ENCODE measurements at places on chromosomes 11 and 22.

- no peak for DNase-seq
These were observed 32.9 kb downstream of the RBFOX2 start for GRCh38 chr22:35995772-35996171.

GRCh38 chr11:131691181-131692041 is 321.0 kb downstream of the NTM start:
- no peak for DNase-seq

DNA sequence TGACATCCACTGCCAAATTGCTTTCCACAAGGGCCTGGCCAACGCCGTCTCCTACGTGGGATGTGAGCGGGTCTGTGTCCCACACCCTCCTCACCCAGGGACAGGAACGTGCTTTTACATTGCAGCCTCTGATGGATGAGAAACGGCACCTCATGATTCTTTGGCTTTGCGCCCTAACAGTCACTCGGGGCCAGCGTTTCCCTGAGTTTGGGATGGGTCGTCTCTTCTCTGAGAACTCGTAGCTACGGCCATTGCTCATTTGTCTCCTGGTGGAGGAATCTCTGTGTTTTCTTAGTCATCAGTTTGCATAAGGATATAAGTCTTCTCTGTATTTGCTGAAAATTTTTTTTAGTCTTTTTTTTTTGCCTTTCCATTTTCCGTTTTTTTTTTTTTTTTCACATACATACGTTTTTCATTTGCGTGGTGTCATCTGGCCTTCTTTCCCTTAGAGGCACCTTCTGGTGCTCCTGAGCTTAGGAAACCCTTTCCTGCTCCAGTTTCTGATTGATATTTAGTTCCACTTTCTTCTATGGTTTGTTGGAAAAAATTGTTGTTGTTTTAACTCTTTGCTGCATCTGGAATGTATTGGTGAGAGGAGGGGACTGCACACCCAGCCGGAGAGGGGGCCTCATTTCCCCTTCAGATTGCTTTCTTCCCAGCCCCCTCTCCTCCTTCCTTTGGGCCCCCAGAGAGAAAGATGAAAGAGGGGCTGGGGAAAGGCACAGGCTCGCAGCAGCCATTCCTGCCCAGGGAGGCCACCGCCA is 12.0 kb downstream of the TNNT3 start:
- DNase-seq: no peak

GRCh38 chr11:2590131-2590964 is 109.4 kb downstream of the KCNQ1OT1 start:
- no peak for DNase-seq

DNA sequence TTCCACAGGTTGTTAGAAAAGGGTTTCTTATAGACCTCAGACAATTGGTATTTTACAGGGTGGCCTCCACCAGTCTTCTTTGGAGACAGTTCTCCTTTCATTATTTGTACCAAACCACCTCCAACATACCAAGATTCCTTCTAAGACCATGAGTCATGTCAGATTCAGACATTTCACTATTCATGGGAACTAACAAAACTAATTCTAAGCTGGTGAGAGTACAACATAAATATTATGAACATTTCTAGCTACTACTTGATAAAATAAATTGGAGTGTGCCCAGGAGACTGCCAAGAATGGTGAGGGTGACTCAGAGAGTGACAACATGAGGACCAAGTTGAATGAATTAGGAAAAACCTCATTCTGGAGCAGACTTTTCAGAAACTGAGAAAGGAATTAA is 494.6 kb upstream of the LRRC4C start:
- no peak for DNase-seq

GRCh38 chr22:32752326-32752725 is 49.2 kb upstream of the TIMP3 start:
- no peak for DNase-seq

DNA sequence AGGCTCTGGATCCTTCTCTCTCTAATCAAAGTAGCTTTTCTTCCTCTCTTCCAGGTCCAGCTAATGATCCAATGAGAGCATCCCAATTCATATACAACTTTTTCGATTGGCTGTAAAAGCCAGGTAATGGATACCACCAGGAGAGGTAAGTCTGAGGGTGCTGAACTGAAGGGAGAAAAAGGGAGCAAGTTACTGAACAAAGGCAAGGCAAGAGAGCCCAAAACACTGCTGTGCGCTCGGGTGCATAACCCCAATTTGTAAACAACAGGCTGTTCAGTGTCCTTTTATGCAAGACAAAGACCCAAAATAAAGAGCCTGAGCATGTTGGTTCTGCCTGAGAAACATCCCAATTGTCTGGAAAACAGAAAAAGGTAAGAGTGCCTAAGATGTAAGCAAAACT is 260.1 kb downstream of the DCDC1 start:
- no peak for DNase-seq

- DNase-seq: no peak
These were observed 160.7 kb downstream of the SOX6 start for GRCh38 chr11:16195651-16196050.

GRCh38 chr11:15148169-15148568 is 33.4 kb downstream of the INSC start:
- no peak for DNase-seq

Data from neuronal stem cell (in vitro differentiated cells).